Uterus (tissue), 4 donors: ENCODE measurements at places on chromosomes 4 and X.

DNA sequence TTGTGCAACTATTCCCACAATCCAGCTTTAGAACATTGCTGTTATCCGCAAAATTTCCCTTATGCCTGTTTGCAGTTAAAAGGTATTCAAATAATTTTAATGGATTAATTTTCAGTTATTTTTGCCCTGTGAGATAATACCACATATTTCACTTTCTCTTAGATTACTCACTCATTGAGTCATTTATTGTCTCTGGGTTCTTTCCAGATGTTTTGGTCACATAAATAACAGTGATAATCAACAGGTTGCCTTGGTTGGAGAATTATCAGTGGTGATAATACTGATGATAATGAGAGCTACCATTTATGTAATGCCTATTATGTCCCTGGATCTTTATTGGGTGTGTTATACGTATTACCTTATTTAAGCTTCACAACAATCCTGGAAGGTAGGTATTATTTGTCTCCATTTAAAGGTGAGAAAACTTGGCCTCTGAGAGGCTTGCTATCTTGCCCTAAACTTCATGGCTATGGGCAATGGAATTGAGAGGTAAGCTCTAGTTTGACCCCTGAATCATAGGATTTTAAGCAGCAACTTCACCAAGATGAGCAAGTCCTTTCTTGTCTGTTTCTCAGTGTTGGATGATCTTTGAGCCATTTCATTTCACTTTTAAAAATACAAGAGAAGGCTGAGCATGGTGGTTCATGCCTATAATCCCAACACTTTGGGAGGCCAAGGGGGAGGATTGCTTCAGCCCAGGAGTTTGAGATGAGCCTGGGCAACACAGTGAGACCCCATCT, 87.4 kb downstream of the KIT start:
- no peak for DNase-seq

GRCh38 chrX:56248492-56248891, 16.3 kb downstream of the KLF8 start:
- peak; percentile 46 for DNase-seq

DNA sequence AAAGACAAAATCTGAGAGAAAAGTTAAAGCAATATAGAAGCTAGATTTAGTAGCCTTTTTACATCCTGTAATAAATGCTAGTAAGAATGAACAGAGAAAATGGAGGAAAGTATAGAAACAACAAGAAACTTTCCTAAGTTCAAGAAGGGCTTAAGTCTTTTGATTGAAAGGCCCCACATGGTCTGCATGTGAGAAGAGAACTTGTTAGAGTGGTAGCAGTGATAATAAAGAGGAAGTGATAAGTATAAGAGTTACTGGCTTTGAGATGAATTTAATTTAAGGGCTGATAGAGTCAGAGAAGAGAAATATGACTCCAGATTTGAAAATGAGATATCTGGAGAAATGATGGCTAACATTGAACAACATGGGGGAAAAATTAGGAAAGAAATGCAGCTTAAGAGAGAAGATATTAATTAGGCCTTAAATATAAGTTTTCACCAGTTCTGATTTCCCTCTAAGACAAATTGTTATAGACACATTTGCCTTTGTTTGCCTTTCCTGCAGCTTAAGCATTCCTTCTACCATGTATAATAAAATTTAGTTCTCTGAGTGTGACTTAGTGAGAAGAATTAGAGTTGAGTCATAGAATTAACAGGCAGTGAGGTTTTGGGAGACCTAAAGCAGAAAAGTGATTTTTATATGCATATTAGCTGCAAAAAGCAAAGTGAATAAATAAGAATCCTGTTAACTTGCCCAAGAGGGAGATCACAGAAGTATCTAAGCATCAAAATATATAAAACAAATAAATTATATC, 18.4 kb downstream of the ZFX start:
- no peak for DNase-seq

- DNase-seq: no peak
These were observed 130.5 kb downstream of the DCK start for GRCh38 chr4:71123951-71124350.

DNA sequence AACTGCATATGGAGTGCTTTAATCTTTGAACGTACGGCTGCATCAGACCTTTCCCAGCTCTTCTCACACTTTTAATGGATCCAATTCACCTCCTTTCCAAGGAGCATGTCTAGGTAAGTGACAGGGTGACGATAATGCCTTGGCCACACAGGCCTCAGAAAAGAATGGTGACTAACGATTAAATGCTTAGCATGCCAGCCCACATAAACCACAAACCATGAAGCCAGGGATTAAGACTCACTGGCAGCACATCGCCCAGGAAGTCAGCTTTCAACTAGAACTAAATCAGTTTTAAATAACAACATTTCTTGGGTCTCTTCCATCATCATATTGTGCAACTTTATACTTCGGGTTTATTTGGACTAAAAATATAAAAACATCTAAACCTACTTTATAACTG, 28.7 kb downstream of the INPP4B start:
- DNase-seq: no peak

- DNase-seq: no peak
These were observed 142.7 kb downstream of the TENM3 start for GRCh38 chr4:182385897-182386296.

DNA sequence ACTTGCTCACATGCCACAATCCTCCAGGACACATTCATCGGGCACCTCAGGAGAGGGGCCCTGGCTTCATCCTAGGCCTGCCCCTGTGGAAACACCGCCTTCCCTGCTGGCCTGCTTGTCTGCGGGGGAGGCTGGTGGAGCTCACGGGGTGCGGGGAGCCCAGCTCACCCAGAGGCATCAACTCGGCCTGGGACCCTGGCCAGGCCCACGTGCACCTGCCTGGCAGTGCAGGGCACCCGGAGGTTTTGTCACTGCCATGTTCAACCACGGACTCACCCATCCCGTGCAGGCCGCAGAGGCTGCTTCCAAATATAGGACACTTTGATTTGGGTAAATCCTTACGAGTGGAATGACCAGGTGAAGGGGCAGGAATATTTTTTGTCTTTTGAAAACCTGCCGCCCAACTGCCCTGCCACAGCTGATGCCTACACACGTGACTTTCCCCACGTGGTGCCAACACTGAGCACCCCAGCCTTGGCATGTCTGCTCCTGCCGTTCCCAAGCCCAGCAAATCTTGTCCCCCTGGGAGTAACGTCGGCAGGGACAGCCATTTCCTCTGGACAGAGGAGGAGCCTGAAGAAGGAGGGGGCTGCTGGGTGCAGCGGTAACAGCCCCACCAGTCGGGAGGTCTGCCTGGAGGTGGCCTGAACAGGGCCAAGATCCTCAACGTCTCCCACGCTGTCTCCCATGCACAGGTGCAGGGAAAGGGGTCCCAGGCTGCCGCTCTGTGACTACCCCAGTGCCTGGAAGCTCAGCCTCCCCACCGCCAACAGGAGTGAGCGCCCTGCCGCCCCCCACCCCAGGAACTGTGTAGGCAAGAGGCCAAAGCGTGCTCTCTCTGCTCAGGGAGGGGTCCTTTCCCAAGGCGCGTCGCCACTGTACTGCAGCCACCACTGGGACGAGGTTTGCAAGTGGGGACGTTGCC, 8.5 kb downstream of the MXD4 start:
- DNase-seq: no peak

GRCh38 chr4:27789773-27790172, 929.1 kb downstream of the STIM2 start:
- no peak for DNase-seq

GRCh38 chr4:48333587-48333986, 7.7 kb upstream of the SLAIN2 start:
- no peak for DNase-seq

DNA sequence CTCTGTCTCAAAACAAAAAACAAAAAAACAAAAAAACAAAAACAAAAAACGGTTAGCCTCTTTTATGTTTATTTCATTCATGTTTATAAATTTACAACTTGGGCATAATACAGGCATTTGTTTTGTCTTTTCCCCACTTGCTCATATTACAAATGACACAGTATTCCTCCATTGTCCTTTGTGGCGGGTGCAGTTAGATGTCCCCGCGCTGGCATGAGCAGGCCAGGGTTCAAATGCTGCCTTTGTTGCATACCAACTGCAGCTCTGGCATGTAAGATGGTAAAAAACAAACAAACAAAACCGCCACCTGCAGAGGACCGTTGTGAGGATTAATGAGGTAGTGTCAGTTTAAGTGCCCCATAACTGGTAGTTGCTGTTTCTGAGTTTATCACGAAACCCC, 16.1 kb upstream of the HPF1 start:
- DNase-seq: no peak

DNA sequence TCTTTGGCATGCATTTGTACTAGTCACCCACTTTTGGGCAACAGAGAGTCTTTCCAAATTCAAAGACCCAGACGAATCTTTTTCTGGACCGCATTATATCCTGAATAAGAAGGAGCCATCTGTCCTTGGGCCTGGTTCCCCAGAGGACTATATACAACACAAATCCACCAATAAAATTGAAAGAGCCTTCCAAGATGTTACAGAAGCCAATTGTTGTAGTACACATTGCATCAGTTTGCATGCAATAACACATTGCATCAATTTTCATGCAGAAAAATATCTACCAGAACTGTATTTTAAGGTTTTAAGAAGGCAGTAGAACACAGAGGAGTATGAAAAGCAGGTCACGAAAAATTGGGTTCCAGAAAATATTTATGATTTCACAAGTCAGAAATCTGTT, 203.2 kb downstream of the HTR2C start:
- no peak for DNase-seq

- DNase-seq: peak; percentile 78
These were observed 3.8 kb downstream of the CXXC4 start for GRCh38 chr4:104490770-104491480.

- no peak for DNase-seq
These were observed 126.0 kb upstream of the RBPJ start for GRCh38 chr4:26194764-26195163.

DNA sequence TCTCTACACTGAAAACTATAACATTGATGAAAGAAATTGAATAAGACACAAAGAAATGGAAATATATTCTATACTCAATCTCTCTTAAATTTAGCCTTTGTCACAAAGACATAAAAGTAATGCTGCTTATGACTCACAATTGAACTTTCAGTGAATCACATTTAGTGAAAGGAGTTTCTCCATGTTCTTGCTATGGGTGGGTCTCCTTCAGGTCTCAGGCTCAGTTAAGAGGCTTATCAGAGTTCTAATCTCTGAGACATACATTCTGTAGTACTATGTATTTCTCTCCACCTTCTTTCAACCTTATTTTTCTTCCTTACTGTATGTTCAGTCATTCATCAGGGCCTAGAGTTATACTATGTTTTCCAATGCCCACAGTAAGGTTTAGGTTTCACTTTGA, 220.9 kb downstream of the DTHD1 start:
- DNase-seq: no peak

DNA sequence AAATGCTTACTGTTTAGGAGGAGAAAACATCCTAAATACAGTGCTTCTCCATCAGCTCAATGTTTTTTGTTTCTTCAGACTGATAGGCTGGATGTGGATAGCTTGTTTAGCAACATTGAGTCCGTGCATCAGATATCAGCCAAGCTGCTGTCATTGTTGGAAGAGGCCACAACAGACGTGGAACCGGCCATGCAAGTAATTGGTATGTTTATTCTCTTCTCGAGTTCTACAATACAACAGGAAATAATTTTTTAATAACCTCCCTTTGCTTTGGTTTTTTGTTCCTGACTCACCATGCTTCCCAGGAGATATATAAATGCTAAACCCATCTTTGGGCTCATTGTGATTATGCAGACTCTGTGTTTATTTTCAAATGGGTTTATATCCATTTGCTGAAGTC, 60.9 kb downstream of the ARHGEF38 start:
- DNase-seq: no peak

GRCh38 chrX:150664290-150664689, 28.9 kb upstream of the MTMR1 start:
- no peak for DNase-seq

- DNase-seq: no peak
These were observed 67.4 kb upstream of the PCDH18 start for GRCh38 chr4:137599734-137600133.

DNA sequence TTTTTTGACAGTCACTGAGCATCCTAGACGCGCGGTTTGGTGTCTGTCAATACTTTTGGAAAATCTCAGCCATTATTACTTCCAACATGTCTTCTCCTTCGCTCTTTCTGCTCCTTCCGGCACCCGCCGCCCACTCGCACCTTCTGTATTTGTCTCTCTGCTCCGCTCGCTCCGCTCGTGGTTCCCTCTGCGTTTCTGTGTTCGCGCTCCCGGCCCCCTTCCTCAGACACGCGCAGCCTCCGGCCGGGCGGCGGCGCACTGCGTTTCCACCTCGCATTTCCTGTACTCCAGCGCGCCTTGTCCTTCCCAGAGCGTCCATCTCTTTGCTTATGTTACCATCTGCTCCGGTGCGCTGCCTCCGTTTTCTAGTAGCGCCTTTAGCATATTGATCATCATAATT, 21.1 kb downstream of the PDE6B start:
- DNase-seq: no peak

DNA sequence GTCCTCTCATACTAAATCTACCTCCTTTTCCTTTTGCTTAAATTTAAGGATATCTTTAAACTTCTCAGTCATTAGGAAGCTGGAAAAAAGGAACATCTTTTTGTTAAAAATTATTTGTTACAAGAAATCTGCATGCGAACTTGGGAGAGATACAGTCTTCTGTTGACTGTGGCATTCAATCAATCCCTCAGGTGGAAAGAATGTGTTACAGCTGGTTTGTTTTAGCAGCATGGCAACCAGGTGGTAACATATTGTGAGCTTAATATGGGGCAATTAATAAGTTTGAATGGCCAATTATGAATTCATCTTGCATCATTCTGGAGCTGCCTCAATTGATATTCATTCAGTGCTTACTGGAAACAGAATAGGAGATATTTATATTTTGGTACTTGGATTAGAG, 135.0 kb downstream of the GC start:
- no peak for DNase-seq

DNA sequence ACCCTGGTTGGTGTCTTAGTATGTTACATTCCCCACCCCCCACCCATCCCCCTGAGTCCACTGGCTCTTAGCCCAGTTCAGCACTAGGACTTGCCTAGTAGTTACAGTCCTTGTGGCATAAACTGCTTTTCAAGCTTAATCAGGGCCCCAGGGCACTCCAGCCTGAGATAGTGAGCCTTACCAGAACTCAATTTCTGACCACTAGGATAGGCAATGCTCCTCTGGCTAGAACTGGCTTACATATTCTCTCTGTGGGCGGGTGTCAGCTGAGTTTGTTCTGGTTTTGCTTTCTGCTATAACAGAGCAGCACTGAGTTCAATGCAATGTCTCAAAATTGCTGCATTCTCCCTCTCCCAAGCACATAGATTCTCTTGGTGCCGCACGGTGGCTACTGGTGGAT, 391.4 kb upstream of the DIPK2B start:
- DNase-seq: no peak

GRCh38 chr4:26346203-26346620, 25.4 kb downstream of the RBPJ start:
- no peak for DNase-seq

- peak; percentile 36 for DNase-seq
These were observed 793 bp downstream of the ARSJ start for GRCh38 chr4:113978561-113979147.

GRCh38 chrX:16695079-16695676, 17.3 kb downstream of the CTPS2 start:
- DNase-seq: peak; percentile 56

- no peak for DNase-seq
These were observed 103.8 kb downstream of the GABRB1 start for GRCh38 chr4:47135210-47135609.

- peak; percentile 13 for DNase-seq
These were observed 22.1 kb downstream of the PPP1R2C start for GRCh38 chrX:42755815-42756214.

GRCh38 chr4:108185252-108185651, 16.5 kb upstream of the LEF1 start:
- no peak for DNase-seq

GRCh38 chr4:128349921-128350320, 62.3 kb upstream of the PGRMC2 start:
- no peak for DNase-seq

GRCh38 chrX:25016938-25017598, 1.3 kb upstream of the ARX start:
- no peak for DNase-seq
